ENCODE measurements at places on chromosomes 1 and 21. TPM values are rescaled to one million over a fixed set of nuclear protein-coding genes. Genes with fewer than 3 reads are reported as not detected.

- no peak for DNase-seq
Measured at GRCh38 chr1:211231873-211232272, 27.3 kb upstream of the RCOR3 start.

GRCh38 chr21:33642896-33643657 is 776 bp downstream of the ITSN1 start:
- peak; percentile 35 for DNase-seq

GRCh38 chr1:37631036-37631435 is 3.7 kb downstream of the RSPO1 start:
- DNase-seq, result no peak

DNA sequence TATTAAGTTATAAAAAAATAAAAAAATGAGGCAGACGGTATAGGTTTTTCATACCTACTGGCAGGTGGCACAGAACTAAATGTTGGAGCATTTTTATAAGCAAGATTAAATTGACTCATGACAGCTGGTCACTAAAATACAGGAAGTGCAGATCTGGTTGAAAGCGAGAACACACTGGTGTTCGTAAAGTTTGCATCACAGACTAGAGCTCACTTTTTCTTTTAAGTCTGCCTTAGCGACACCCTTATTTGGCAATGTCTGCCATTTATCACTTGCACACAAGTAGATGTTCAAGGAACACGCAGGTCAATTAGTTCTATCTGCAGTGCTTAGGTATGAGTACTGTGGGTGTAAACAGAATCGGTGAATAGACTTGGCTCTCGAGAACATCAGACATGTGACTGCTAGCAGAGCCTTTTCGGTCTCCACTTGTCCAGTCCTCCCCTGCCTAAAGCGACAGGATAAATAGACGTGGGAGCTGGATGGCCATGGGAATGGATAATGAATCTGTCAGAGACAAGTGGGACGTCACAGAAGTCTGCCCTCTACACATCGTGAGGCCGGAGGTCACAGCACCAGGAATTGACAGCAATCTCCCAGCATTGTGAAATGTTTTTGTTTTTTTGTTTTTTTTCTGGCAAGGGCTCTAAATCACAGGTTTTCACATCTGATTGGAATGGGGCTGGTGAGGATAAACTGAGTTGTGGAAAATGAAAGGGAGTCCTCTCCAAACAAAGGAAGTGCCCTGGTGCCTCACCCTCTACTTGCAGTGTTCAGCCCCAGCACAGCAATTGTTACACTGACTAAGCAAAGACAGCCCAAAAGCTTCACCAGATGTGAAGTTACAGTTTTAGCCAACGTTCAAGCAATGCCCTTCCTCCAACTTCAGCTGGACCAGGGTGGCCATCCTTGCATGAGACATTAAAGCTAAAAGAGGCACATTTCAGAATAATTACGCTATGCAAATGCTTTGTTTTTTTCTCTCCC is 248.9 kb downstream of the NTNG1 start:
- no peak for DNase-seq

- DNase-seq, result no peak
Measured at GRCh38 chr1:183543619-183544204, 46.5 kb downstream of the NCF2 start.

- no peak for DNase-seq
Measured at GRCh38 chr1:18998016-18998724, 41.7 kb upstream of the IFFO2 start.

DNA sequence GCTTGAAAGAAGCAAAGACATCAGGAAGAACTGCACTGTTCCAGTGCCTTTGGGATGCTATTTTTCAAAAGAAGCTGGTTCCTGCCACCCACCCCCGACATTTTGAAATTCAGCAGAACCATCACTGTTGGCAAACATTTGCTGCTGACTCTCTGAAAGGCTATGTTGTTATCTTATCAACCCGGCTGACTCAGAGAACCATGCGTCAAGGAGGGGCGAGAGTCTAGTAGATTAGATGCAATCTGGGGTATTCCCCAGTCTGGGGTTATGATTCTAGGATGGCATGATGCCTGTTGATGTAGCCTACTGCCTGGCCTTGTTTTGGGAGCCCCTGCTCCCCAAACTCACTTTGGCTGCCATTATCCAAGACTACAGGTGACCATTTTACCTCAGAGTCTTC is 267.8 kb upstream of the RUNX1 start:
- DNase-seq, result no peak

- no peak for DNase-seq
Measured at GRCh38 chr1:231334079-231334666, 3.5 kb downstream of the EXOC8 start.

GRCh38 chr1:220775240-220775853 is 11.4 kb upstream of the MTARC1 start:
- peak; percentile 27 for DNase-seq

DNA sequence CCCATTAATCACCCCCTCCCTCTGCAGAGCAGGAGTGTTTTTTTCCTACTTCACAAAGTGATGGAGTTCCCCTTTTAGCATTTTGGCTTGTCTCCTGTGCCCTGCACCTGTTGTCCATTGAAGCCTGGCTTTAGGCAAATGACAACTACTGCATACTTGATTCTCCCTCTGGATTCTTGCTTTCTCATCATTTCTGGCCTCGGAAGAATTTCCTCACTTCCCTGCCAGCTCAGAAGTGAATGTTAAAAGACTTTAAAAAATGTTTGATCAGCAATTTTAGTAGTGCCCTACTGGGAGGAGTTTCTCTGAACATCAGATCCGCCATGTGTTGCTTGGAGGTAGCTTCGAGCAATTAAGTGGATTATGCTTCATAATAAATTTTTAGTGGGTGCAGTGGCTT is 28.1 kb downstream of the RCOR3 start:
- DNase-seq, result peak; percentile 2

DNA sequence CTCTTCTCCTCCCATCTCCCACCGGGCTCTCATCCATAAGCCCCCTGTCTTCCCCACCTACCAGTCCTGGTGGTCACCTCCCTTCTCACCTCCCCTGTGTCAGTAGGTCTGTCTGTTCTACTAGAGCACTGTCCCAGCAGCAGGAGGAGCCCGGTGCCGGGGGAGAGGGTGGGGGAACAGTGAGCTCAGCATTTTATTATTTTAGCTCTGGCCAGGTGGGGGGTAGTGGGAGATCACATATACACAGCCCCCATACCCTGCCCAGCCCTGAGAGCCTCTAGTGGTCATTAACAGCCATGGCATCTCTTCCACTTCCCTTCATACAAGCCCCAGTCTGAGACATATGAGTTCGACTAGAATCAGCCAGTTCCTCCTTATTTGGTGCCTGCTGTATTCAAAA is at the start of gene TMOD4:
TSS of gene TMOD4 (minus strand) at position 119 of the 400 bp plus-strand sequence. CDS start 1,106 bp downstream, outside the sequence.
- no peak for DNase-seq

DNA sequence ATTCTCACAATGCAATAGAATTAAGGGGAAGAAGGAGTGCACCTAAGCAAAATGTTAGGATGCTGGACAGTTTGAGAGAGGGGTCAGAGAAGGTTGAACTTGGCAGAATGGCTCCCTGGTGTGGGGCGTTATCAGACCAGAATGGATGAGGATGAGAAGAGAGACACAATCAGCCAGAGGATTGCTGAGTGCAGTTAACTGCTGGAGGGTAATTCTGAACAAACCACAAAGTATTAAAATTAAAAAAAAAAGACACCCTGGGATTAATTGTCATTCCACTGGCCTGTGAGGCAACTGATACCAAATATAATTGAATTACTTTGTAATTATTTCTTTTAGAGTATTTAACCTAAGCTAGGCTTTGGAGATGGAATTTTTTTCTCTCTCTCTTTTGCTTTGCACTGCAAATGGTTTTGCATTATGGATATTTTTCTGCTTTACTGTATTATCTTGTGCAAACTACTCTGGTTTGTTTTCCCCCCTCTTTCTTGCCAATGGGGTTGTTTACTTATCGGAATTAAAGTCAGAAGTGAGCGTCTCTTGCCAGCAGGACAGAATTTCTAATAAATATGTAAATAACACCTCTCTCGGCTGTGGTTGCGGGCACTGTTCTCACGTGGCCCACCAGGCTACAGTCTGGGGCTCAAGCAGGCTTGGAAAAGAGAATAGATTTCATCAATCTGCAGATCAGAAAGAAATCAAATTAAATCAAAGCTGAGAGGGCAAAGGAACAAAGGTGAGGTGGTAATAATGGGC is 572.9 kb upstream of the CAMK1G start:
- no peak for DNase-seq

DNA sequence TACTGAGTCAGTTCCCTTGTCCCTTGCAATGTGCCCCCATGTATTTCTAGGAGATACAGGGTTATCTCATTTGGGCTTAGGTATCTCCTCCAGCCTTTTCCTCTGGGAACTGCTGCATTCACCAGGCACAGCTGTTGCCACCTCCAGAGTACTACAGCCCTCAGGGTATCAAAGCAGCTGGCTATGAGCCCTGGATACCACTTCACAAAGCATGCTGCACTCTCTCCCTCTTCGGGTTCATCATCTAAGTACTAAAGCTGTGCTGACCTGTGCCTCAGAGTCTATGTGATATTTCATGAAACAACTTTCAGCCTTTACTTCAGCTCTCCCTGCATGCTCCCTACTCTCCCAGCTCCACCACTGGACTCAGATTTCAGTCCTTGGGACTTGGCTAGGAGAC is 62.3 kb downstream of the CCDC185 start:
- no peak for DNase-seq

DNA sequence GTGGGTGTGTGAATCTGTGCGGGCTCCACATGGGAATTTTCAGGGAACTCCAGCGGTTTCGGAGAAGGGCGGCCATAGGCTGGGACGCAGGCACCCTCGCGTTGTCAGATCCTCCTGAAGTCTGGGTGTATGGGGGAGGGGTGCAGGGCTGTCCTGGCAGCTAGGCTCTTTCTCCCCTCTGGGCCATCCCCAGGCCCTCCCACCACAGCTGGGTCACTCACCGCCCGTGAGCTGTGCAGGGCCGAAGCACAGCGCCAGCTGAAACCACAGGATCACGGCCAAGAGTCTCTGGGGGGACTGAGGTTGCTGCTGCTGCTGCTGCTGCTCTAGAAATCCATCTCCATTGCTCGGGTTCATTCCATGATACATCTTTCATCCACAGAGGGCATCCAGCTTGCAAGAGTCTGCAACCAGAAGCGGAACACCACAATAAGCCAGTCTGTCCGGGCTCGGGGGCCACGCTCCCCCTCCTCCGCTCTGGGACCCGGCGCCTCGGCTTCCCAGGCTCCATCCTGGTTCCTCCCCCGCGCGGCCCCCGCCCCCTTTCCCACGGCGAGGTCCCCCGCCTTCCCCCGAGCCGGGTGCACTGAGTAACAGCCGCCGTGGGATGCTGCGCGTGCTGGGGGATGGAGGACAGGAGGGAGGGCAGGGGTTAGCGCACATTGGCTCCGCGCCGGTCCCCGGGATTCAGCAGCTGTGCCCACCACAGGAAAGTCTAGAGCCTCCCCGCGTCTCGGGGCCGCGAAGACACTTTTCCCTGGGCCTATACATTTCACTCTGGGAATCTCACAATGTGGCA is 720 bp downstream of the SUSD4 start:
- DNase-seq, result peak; percentile 20

DNA sequence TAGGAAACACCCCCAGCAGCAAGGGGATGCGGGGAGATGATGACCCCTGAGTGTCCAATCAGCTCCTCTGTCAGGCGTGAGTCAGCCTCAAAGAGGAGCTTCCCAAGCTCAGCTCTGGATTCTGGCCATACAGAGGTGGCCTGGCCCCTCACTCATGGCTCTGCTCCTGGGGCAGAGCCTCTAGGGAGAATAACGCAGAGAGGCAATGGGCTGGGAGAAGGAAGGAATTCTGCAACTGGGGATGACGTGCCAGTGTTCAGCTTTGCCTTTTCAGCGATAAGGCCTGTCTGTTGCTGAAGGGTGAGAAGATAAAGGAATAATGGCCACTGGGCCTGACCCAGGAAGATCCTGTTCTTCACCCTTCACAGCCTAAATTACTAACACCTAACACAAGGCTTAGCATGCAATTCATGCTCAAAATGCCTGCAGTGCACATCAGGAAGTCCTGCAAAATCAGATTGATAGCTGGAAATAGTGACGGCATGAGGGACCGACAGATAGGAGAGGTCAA is 92.2 kb downstream of the TBX19 start:
- DNase-seq, result no peak

DNA sequence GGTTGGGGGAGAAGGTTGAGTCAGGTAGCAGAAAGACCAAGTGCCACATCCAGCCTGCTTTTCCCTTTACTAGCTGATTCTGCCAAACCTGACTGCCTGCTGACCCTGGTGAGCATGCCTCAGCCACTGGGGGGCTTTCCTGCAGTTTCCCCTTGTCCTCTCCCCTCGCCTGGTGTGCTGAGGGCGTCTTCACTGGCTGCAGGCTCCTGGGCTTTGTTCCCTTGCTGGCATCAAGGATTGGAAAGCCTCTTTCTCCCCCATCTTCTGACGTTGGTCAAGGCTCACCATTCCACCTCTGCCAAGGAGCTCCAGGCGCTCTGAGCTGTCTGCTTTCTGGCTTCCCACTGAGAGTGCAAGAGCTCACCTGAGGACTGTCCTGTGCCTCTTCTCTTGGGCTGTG is 28.4 kb downstream of the MAN1C1 start:
- no peak for DNase-seq

DNA sequence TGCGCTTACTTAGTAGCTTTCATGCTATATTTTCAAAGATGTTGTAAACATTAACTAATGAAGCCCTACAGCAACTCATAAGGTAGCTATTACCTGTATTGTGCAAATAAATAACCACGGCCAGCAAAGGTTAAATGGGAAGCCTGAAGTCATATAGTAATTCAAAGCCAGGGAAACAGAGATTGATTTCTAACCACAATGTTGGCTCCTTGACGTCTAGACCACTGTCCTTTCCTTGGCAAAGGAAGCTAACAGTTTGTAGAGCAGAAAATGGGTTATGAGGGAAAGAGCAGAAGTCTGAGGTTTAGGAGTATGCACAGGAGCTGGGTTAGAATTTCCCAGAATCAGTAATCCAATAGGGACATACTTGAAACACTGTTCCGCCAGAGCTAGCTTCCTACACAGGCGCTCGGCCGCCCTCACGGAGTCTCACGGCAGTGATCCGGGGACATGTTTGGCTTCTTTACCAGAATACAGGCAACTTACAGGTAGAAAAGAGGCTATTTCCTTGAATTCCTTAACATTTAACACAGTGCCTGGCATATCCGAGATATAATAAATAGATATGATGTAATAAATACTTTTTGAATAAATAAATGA is 298.8 kb upstream of the LYPLAL1 start:
- DNase-seq, result no peak

DNA sequence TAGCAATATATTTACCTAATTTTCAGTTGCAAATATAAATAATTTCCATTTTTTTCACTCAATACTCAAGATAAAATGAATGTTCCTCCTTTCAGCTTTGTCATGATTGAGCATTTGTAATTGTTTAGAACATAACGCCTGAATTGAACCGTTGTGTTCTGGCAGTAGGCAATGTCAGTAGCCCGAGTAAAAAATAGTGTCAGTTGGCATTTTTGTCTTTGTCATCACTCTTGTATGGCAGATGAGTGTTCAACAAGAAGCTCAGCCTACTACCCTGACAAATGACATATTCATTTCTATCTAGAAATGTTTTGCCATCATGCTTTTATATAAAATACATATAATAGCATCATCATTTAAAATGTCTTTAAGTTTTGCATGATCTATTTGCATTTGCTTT is 691.4 kb upstream of the NCAM2 start:
- no peak for DNase-seq

CYB5RL gene
- total RNA-seq, result 4.8 TPM

XCL2 gene
- not detected for total RNA-seq

RORC gene
- total RNA-seq, result 45.4 TPM

METTL18 gene
- 12.6 TPM for total RNA-seq

TEKT2 gene
- 1.5 TPM for total RNA-seq

OR2L3 gene
- not detected for total RNA-seq

KIRREL1 gene
- 25.0 TPM for total RNA-seq

LCE1A gene
- total RNA-seq, result not detected

CRYBG2 gene
- total RNA-seq, result not detected

GPR89B gene
- total RNA-seq, result 21.9 TPM

NTRK1 gene
- total RNA-seq, result 1.2 TPM

ATP6V1G3 gene
- not detected for total RNA-seq

FBXO28 gene
- total RNA-seq, result 32.5 TPM
